ENCODE measurements at places on chromosomes 7 and 10. TPM values are rescaled to one million over a fixed set of nuclear protein-coding genes. Genes with fewer than 3 reads are reported as not detected.

GRCh38 chr10:133282846-133283390 is 6.2 kb upstream of the ADAM8 start:
- DNase-seq, result no peak

DNA sequence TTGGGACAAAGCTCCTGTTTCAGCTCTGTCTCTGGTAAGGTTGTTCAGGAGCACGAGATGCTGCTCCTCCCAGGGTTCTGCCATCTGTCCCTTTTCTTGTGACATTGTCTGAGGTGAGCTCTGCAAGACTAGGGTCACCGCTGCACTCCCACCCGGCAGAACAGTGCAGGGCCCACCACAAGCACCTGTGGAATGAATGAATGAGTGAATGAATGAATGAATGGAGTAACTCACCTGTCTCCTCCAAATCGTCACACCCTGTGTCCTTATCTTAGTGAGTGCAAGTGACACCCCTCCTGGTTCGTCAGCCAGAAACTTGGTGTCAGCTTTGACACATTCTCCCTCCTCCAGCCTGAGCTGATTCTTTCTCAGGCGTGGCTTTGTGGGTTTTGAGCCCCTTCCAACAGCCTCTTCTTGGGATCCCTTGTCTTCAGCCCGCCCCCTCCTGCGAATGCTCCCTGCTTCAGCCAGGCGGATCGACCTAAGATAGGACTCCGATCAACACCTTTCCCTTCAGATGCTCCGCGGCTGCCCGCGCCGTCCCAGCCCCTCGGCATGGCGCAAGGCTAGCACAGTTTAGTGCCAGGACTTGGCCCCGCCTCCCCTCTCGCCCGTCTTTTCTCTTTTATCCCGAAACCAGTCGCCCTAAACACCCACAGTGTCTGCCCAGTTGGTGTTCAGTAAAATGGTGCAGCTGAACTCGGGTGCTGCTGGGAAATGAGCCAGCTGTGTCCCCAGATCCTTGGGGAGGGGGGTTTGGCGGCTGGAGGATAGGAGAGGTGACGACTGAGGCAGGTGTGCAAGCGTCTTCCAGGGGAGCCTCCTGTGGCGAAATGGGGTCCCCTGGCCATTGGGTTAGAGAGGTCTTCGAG is 89.3 kb downstream of the BEND7 start:
- no peak for DNase-seq

DNA sequence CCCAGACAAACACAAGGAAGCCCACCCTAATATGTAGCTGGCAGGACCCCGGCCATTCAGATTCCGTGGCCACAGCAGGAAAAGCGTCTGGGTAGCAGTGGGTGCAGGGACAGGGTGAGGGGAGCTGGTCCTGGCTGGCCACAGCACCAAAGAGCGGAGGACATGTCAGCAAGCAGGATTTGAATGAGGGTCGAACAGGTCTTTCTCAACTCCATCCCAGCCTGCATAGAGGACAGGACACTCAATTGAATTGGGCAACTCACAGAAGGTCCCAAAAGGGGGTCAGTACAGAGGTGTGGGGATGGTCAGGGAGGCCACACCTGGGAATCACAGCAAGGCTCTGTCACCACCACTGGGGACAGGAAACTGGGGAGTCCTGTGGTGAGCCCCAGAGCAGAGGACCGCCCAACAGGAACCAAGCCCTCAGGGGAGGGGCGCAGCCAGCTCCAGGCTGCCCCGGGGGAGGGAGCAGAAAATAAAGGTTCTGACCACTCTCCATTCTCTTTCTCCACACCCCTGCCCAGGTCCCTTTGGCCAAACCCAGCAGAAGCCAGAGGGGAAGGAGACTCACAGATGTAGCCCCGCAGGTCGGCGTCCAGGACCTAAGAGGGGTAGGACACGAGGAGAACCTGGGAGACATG is 108.7 kb upstream of the PPP2R2D start:
- DNase-seq, result no peak

DNA sequence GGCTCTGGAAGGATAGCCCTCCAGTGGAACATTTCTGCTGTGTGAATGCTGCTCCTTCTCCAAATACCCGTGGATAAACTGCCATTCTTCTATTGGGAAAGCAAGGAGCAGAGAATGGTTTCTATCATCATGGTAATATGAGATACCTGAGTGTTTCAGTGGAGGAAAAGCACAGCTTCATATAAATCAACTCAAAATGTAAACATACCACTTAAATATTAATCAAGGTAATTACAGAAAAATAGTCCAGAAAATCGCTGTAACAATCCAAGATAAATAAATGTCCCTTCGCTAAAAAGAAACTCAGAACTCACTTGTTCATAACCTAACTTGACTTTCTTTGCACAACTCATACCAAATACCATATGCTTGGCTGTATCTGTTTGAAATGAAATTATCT is 635.8 kb downstream of the PARD3 start:
- DNase-seq, result no peak

- DNase-seq, result no peak
Observed at GRCh38 chr10:19816411-19817230, at the start of gene PLXDC2. PLXDC2 (plus strand) TSS chr10:19816432.

DNA sequence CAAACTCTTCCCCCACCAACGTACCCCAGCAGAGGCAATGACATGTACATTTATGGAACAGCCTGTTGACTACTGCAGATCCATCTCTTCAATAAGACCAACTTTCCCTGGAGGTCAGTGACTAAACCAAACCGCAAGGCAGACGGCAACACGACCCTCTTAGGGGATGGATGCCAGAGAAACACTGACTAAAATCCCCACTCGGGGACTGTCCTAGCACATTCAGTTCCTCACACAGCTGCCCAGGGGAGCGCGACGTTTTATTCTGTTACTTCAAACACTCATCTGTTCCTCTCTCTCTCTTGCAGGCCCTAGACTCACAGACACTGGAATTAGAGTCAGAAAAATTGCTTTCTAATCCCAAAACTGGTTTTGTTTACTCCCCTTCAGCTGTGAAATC is 146.5 kb upstream of the PRSS1 start:
- no peak for DNase-seq

DNA sequence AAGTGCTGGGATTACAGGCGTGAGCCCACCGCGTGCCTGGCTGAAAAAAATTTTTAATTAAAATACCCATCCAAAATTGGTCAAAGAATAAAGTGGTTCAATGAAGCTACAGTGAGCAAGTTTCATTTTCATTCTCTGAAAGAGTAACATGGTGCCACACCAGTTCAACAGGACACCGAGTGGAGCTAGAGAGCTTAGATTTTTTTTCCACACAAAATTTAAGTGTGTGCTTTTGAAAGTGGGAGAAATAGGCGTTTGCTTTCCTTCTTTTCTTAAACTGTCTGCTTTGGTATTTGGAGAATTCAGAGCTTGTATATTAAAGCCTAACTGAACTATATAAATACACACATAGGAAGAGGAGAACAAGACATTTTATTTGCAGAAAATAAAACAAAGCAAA is 43.4 kb downstream of the BPGM start:
- peak; percentile 39 for DNase-seq

DNA sequence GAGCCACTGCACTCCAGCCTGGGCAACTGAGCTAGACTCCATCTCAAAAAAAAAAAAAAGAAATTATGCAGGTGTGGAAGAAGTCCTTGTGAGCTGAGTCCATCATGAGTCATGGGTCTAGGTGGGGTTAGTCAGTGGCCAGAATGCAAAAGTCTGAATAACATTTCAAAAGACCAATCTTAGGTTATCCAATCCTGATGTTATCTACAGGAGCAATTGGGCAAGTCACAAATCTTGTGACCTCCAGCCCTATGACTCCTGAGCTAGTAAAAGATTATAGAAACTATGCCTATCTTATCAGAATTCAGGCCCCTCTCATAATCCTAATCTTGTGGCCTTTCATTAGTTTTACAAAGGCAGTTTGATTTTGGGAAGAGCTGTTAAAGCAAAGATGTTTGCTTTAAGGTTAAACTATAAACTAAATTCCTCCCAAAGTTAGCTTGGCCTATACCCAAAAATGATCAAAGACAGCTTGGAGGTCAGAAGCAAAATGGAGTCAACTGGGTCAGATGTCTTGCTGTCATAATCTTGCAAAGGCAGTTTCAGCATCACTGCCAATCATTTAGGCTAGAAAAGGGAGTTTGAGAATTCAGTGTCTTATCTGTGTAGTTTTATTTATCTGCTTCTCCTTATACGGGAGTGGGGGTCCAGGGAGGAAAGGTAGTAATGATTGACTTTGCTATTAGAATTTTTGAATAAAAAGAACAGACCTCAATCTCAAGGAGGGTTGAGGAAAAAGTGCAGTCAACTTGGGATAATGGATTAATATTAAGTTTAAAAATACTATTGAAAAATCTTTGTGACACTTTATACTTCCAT is 71.2 kb upstream of the TRIM24 start:
- DNase-seq, result no peak

Gene OPN1SW
- not detected for total RNA-seq

Gene GBX1
- 0.36 TPM for total RNA-seq

Gene CUZD1
- total RNA-seq, result not detected
